NCI-H524 treated with DMSO at 0.1 percent for 48 hours (cell line): ENCODE measurements at places on chromosomes 12 and 14.

- peak; percentile 83 for DNase-seq
These were observed 75.4 kb upstream of the ARID2 start for GRCh38 chr12:45654002-45654665.

GRCh38 chr12:102480406-102480805 lies at the start of gene IGF1:
Gene IGF1 (minus strand): TSS chr12:102480563. CDS start chr12:102480381, 182 bp downstream.
- DNase-seq: peak; percentile 30

- no peak for DNase-seq
These were observed 1.5 kb upstream of the NXPH4 start for GRCh38 chr12:57215065-57215464.

- no peak for DNase-seq
These were observed 79.9 kb upstream of the SYT10 start for GRCh38 chr12:33519566-33519965.

DNA sequence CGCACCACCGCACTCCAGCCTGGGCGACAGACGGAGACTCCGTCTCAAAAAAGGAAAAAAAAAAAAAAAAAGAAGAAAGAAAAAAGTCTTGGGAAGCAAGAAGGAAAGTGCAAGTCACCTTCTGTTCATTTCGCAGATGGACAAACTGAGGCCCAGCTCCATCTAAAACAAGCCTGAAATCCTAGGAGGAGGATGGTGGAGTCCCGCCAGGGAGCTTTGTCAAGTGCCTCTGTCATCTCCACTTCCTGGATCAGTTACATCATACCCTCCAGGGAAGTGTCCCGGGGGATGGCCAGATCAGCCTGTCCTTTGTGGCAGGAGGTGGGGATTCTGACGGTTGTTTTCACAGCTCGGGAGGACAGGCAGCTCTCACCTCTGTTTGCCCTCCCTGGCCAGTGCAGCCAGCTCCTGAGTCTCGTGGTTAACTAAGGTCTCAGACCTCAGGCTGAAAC lies 8.7 kb upstream of the SDSL start:
- DNase-seq: no peak

GRCh38 chr14:37665479-37665878 lies 70.0 kb downstream of the TTC6 start:
- DNase-seq: no peak

GRCh38 chr14:20652996-20653975 lies 11.8 kb upstream of the OR6S1 start:
- no peak for DNase-seq

DNA sequence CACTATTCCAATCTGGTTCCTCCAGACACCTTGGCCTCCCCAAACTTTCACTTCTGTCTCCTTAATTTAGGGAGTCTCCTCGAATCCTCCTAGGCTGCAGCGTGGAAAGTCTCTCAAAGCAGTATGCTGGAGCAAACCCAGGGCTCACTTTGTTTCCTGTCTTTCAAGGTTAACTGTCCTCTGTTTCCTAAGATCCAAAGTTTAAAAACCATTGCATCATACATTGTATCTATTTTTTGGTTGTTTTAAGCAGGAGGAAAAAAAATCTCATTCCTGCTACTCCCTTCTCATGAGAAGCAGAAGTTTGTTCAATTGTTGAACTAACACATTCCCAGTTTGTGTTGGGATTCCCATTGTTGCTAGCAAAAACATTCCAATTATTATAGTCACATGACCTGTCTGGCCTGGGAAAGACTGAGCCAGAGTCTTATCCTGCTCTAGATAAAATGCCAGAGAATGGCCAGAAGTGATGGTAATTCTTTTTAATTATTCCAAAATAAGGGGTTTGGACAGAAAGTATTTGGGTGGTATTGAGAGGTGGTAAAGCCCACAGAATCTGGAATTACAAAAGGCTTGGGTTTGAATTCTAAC lies 67.3 kb downstream of the HSPB8 start:
- DNase-seq: no peak

DNA sequence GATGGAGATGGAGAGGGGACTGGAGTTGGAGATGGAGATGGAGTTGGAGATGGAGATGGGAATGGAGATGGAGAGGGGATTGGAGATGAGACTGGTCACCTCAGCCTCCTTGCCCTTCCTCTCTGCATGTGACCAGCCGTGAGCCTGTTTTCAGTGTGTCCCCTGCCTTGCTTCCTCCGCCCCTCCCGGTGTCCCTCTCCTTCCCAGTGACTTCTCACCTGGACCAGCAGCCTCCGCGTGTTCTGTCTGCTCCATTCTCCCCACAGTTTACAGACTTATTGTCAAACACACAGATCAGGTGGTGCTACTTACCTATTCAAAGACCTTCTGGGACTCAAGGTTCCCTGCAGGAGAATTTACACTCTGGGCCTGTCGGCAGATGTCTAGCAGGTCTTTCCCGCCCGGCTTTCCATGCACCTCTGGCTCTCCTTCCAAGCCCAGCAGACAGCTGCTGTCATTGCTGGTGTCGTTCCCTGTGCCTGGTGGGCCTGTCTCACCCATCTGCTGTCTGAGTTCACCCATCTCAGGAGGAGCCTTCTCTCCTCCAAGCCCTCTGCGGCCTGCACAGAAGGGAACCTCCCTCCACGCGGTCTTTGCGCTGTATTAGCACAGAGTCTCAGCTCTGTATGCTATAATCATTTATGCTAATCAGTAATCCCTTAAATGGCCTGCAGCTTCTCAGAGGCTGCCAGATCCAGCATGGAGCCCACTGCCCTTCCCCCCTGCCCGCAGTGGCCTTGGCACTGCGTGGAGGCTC lies 62.1 kb downstream of the ADGRD1 start:
- no peak for DNase-seq

DNA sequence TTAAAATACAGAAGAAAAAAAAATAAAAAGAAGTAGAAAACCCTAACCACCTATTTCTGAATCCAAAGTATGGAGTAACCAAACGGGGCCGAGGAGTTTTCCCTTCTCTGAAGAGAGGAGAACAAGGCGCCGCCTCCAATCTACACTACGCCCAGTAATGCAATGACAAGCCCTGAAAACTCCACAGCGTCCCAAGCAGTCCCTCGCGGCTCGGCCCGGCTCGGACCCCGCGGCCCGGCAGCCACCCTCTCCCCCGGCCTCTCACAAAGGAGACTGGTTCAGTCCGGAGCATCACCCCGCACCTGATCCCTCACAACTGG lies 371 bp downstream of the CHD8 start:
- DNase-seq: no peak

GRCh38 chr12:16606201-16606849 lies 363 bp upstream of the LMO3 start:
- peak; percentile 37 for DNase-seq

GRCh38 chr14:71290960-71291466 lies 383.8 kb downstream of the PCNX1 start:
- DNase-seq: no peak

GRCh38 chr14:28773861-28774691 lies 7.5 kb downstream of the FOXG1 start:
- DNase-seq: peak; percentile 68

- DNase-seq: no peak
These were observed 357.8 kb downstream of the DUSP6 start for GRCh38 chr12:88994537-88994936.

DNA sequence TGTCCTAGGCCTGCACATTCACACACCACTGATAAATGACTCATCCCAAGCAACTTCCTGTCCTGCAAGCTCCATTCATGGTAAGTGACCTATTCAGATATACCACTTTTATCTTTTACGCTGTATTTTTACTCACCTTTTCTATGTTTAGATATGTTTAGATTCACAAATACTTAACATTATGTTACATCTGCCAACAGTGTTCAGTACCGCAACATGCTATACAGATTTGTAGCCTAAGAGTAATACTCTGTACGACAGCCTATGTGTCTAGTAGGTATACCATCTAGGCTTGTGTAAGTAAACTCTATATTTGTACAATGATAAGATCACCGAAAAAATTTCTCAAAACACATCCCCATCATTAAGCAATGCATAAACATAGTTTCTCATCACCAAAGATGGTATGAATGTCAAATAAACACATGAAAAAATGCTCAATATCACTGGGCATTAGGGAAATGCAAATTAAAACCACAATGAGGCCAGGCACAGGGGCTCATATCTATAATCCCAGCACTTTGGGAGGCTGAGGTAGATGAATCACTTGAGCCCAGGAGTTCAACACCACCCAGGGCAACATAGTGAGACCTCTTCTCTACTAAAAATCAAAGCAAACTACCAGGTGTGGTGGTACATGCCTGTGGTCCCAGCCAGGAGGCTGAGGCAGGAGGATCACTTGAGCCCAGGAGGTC lies 20.7 kb downstream of the ATXN2 start:
- DNase-seq: no peak

- no peak for DNase-seq
These were observed 577 bp upstream of the TPCN1 start for GRCh38 chr12:113220593-113221180.

DNA sequence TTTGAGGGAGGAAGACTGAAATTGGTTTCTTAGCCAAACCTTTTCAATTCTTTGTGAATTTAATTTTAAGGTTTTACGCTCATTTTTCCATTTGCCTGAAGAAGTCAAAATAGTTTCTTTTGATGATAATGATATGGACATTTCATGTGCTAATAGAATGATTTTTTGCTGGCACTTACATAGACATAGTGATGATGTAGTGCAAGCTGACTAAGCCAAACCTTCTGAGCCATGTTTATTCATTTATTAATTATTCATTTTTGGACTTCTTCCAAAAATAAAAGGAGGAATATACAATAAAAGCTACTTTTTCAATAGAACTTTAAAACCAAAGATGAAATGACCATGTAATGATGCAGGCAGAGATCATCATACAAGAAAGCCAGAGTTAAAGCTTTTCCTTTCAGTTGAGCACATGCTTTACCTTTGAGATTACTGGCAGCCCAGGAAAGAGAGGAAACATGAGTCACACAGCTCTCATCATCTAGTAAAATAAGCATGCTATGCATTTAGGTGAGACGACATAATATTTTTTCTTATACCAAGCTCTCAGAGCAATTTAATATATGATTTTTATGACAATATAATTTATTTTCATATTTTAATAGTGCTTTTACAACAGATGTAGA lies 24.8 kb downstream of the KCNA1 start:
- no peak for DNase-seq

DNA sequence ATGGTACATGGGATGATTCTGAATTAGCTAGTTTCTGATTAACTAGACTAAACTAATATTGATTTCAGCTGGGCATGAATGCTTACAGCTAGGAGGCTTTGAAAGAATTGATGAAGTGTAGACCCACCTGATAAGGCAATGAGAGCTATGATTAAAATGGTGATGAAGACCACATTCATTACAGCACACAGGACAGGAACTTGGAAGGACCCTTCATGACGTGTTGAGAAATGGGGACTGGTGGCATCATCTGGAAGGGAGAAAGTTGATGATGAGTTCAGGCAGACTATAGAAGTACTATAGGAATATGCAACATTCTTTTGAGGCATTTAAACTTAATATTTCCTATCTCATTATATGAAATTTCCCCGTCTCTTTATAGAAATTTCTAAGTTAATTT lies 4.5 kb downstream of the CD69 start:
- no peak for DNase-seq

GRCh38 chr14:38366374-38366773 lies 110.5 kb upstream of the CLEC14A start:
- no peak for DNase-seq

DNA sequence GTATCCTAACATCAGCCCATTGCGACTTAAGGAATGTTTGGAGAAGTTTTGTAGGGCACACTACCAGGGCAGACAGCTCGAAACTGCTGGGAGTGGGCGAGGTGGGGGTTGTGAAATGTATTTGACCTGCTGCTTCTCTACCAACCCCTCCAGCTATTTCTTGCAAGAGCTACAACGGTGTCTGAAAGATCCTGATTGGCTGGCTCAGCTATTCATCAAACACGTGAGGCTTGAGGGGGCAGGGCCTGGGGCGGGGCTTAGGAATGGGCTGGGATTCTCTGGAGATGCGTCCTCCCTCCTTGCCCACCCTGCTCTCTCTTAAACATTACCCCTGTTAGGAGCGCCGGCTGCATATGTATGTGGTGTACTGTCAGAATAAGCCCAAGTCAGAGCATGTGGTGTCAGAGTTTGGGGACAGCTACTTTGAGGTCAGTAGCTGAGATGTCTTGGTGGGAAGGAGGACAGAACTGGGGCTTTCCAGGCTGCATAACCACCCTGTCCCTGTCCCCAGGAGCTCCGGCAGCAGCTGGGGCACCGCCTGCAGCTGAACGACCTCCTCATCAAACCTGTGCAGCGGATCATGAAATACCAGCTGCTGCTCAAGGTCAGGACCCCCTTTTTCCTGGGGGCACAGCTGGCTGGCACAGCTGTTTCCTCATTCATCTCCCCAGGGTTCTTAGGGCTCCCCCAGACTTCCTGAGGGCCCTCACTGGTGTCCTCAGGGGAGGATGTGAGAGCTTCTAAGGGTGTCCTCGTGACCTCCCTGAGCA lies 3.1 kb downstream of the ARHGEF25 start:
- DNase-seq: no peak

- no peak for DNase-seq
These were observed 19.5 kb downstream of the SPX start for GRCh38 chr12:21545557-21545956.

DNA sequence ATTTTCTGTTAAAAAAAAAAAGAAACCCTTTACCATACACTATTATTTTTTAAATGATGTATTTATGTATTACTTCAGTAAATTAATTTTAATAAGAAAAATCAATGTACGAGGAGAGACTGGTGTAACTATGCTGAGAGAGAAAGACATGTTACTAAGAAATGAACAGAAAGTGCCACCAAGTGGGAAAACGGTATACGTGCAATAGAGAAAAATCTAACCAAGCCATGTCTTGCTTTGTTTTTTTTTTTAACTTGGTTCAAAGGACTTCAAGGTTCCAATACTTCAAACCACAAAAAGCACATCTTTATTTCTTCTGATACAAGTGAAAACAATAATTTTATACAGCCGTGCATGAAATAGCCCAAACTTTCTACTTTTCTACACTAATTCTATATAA lies 22.9 kb downstream of the NDUFA12 start:
- DNase-seq: no peak

DNA sequence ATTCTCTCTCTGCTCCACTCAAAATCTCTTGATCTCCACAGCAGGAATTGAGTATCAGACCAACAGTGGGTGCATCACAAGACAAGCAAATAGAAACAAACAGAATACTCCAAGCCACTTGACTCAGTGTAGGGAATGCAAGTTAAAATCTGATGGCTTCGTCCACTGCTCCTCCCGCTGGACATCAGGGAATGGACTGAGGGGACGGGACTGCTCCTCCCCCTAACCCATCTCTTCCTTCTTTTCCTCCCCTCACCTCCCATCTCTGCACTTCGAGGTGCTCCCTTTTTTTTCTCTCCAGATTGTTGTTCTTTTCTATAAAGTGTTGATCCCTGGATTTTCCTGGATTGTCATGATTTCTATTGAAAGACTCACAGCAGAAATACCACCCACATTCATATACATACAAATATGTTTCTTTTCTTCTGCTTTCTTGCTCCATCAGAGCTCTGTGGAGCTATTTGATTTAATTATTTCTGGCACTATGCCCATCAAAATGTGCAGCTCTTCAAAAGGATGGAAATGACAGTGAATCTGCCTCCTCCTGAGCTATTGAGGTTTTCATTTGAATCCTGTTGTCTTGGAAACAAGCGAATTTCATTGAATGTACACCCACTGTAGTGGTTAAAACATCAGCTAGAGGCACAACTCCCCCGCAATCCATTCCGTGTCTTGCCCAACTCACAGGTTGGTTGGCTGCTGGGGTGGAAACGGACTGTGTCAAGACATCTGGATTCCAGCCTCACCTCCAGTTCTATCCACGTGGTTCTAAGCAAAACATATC lies 199.7 kb downstream of the SPTSSA start:
- no peak for DNase-seq
